ENCODE measurements at places on chromosomes 4 and X. TPM values are rescaled to one million over a fixed set of nuclear protein-coding genes. Genes with fewer than 3 reads are reported as not detected.

JAKMIP1 gene
- not detected for polyA plus RNA-seq

GRCh38 chr4:48967101-48967500 is 19.0 kb upstream of the CWH43 start:
- H3K4me1 ChIP-seq = no peaks in the 10 kb centered on the region
- no peak overlapping the region for H3K4me3 ChIP-seq
- H3K27ac ChIP-seq = no peak overlapping the region
- peaks cover 3% of the 10 kb centered on the region for H3K27me3 ChIP-seq
- no peaks in the 10 kb centered on the region for H3K36me3 ChIP-seq

DNA sequence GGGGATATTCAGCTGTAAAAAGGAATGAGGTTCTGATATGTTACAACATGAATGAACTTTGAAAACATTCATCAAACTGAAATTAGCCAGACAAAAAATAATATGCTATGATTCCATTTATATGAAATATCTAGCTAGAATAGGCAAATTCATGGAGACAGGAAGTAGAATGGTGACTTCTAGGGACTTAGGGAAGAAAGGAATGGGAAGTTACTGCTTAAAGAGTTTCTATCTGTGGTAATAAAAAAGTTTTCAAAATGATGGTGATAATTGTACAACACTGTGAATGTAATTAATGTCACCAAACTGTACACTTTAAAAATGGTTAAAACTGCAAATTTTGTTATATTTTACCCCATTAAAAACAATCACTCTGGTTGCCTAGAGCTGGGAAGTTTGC is 30.2 kb downstream of the SMIM14 start:
- H3K36me3 ChIP-seq = no peaks in the 10 kb centered on the region
- H3K4me3 ChIP-seq = no peak overlapping the region
- peaks cover 58% of the 10 kb centered on the region for H3K4me1 ChIP-seq
- peak overlapping the region; percentile 76 for H3K27ac ChIP-seq

ITIH6 gene
- polyA plus RNA-seq = not detected

CXCL11 gene
- not detected for polyA plus RNA-seq

- H3K4me3 ChIP-seq = no peak overlapping the region
- H3K27me3 ChIP-seq = no peaks in the 10 kb centered on the region
- no peak overlapping the region for H3K27ac ChIP-seq
- H3K4me1 ChIP-seq = no peaks in the 10 kb centered on the region
- DNase-seq = no peak
Measured at GRCh38 chrX:34350561-34351335, 218.6 kb upstream of the FAM47A start.

ANKRD50 gene
- polyA plus RNA-seq = 0.16 TPM

- no peak for DNase-seq
- H3K27me3 ChIP-seq = no peaks in the 10 kb centered on the region
- H3K4me1 ChIP-seq = no peaks in the 10 kb centered on the region
- peaks cover 12% of the 10 kb centered on the region for H3K36me3 ChIP-seq
- no peak overlapping the region for H3K4me3 ChIP-seq
- no peak overlapping the region for H3K27ac ChIP-seq
Measured at GRCh38 chrX:150536455-150537116, 31.8 kb upstream of the MTM1 start.

DNA sequence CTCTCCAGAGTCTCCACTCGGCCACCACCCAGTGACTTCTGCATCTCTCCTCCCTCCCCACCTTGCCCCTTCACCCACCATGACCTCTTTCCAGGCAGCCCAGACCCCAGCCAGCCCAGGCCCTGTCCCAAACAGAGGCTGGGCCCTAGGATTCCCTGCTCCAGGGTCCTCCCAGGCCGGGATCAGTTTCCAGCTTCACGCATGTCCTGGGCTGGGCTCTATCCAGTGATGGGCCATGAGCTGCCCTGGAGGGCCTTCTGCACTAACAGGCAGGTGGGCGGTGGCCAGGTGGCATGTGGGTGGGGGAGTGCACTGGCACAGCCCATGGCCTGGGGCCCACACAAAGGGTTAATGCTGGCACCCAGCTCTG is 20.4 kb upstream of the ADD1 start:
- DNase-seq = no peak
- H3K4me1 ChIP-seq = peaks cover 34% of the 10 kb centered on the region
- H3K4me3 ChIP-seq = no peak overlapping the region
- no peaks in the 10 kb centered on the region for H3K27me3 ChIP-seq
- H3K36me3 ChIP-seq = peaks cover 6% of the 10 kb centered on the region

DNA sequence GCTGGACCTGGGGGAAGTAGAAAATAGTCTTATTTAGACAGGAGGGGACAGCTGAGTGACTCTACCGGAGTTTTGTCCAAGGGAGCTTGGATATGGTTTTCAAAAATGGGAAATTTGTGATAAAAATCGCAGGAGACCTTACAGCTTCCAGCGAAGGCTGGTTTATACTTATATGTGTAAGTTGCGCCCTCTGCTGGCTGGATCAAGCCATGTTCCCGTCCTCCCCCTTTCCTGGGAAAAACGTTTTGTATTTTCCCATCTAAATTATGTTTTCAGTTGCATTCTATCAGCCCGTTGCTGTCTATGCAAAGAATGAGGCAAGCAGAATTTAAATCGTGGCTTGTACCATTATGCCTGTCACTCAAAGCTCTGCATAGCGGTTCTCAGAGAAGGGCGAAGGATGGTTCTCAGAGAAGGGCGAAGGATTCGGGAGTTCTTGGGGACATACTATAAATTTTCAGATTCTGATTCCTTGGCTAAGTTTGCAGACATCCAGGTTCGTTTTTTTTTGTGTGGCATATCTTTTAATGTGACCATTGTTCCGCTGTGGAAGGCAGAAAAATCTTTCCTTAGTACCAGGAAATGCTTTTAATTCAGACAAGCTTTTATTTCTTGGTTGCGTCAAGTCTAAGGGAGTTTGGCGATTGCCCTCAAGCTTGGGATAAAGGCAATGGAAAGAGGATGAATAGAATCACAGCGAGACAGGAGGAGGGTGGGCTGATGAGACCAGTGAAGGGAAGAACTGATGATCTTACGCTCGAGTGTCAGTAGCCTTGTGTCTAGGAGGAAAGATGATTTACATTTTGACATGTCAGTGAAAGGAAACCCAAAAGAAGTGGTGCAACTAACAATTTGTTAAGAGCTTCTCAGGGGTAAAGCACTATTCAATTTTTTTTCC is 128.5 kb upstream of the ARX start:
- H3K36me3 ChIP-seq = no peaks in the 10 kb centered on the region
- H3K27ac ChIP-seq = no peak overlapping the region
- H3K27me3 ChIP-seq = peaks cover 7% of the 10 kb centered on the region
- peak; percentile 10 for DNase-seq
- H3K4me3 ChIP-seq = no peak overlapping the region

NXF2 gene
- polyA plus RNA-seq = not detected

- no peak for DNase-seq
- H3K36me3 ChIP-seq = no peaks in the 10 kb centered on the region
- H3K27ac ChIP-seq = no peak overlapping the region
- H3K4me3 ChIP-seq = no peak overlapping the region
Measured at GRCh38 chr4:18213576-18214198, 192.1 kb upstream of the LCORL start.

DNA sequence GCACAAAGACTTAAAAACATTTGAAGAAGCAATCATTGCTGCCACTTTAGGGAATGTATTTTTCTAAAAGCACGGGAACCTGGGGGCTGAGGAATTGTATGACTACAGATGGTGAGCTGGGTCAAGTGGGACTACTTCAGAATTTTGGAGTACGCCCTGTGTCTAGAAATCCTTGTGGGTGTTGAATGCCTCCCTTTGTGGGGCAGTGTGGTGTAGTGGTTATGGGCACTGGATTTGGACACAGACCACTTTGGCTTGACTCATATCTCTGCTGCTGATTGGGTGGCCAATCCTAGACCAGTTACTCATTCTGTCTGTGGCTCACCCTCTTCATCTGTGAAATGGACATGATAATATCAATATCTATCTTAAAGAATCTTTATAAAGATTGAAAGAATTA is 155.0 kb upstream of the RPS6KA3 start:
- H3K27me3 ChIP-seq = peaks cover 7% of the 10 kb centered on the region
- DNase-seq = no peak
- no peak overlapping the region for H3K27ac ChIP-seq
- no peak overlapping the region for H3K4me3 ChIP-seq

DNA sequence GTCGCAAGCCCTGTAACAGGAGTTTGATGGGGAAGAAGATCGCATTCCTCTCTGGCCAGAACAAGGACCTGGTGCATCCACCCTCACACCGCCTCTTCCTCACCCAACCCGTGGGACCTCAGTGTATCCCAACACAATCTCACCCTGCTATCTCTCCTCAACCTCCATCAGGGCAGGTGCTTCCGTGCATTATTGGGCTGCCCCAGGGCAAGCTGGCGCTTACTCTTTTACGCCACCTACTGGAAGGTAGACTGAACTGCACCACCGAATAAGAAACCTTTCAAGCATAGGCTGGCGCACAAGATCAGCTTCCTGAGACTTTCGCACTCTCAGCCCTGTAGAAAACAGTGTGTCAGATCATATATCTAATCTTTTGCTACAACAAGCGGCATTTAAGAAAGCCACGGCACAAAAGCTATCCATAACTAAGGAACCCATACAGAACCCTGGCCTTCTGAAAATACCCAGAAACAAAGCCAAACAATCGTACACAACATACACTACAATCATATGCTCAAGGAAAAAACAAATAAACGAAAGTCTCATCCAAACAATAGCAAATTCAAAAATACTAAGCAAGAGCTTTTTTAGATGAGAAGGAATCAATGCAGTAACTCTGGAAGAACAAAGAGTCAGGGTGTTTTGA is 209.3 kb downstream of the UGT8 start:
- no peaks in the 10 kb centered on the region for H3K36me3 ChIP-seq
- no peaks in the 10 kb centered on the region for H3K27me3 ChIP-seq
- DNase-seq = peak; percentile 27
- no peak overlapping the region for H3K4me3 ChIP-seq
- peaks cover 8% of the 10 kb centered on the region for H3K4me1 ChIP-seq

MAGEB18 gene
- not detected for polyA plus RNA-seq

PRDM5 gene
- polyA plus RNA-seq = not detected

GRCh38 chr4:66123190-66123589 is 452.9 kb upstream of the EPHA5 start:
- no peak for DNase-seq
- H3K4me1 ChIP-seq = no peaks in the 10 kb centered on the region
- H3K36me3 ChIP-seq = no peaks in the 10 kb centered on the region
- H3K27me3 ChIP-seq = no peaks in the 10 kb centered on the region
- no peak overlapping the region for H3K4me3 ChIP-seq
